Stomach (tissue), 19 donors: ENCODE measurements at places on chromosomes 1 and 21. TPM values are rescaled to one million over a fixed set of nuclear protein-coding genes. Genes with fewer than 3 reads are reported as not detected.

SPRR2A gene
- total RNA-seq = not detected

UBL4B gene
- total RNA-seq = not detected

TAS1R1 gene
- not detected for total RNA-seq

UTS2 gene
- not detected for total RNA-seq

ATP1A2 gene
- total RNA-seq = 7.0 TPM

CHI3L1 gene
- not detected for total RNA-seq

KCNJ9 gene
- 0.87 TPM for total RNA-seq

PCP4L1 gene
- 17.6 TPM for total RNA-seq

PRRX1 gene
- 1.2 TPM for total RNA-seq

CFAP141 gene
- total RNA-seq = not detected

KIAA1614 gene
- total RNA-seq = 2.2 TPM
